ENCODE measurements at places on chromosomes 16 and 17. TPM values are rescaled to one million over a fixed set of nuclear protein-coding genes. Genes with fewer than 3 reads are reported as not detected.
A peak's percentile ranks its signal among the peaks of the same experiment; 100 is the strongest.

- no peaks in the 10 kb centered on the region for H3K36me3 ChIP-seq
- no peak for DNase-seq
- no peak overlapping the region for H3K27ac ChIP-seq
- H3K4me3 ChIP-seq: no peak overlapping the region
Observed at GRCh38 chr17:50945779-50946222, 79.6 kb upstream of the TOB1 start.

DNA sequence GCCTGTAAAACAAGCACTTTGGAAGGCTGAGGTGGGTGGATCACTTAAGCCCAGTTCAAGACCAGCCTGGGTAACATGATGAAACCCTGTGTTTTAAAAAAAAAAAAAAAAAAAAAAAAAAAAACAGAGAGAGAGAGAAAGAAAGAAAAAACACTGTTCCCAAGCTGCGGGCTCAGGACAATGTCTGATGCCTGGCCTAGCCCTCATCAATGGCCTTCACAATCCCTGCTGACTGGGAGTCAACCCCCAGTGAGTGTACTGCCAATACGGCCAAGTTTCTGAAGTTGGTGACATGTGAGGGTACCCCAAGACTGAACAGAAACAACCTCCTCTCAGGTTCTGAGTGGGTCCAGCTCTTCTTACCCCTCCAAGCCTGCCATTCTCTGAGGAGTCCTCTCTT lies 116.5 kb downstream of the ZNF778 start:
- H3K27ac ChIP-seq: peak overlapping the region; percentile 91

DNA sequence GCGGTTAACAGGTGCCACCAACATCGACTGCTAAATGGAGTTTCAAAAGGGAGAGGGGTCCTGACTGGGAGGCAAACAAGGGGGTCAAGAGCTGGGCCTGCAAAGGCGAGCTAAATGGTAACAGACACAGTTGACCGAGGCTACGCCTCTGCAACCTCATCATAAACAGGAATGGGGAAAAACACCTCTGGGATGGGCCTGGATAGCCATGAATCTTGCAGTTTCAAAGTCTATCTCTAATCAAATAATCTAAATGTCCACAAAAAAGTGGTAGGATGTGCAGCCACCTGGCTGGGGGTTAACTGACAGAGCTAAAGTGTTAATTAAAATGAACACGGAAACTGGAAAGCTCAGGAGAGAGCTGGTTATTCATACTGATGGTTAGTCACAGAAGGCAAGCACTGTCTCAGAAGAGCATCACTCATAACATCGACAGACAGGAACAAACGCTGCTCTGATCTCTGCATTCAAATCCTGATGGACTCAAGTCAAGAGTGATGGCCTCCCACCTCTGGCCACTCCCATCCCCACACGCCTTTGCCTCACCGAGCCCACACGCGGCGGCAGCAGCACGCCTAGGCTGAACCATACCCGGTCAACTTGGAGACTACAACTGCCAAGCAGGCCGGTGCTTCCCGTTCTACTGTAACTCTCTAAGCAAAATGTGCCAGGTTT lies 56.3 kb downstream of the CREBBP start:
- no peak overlapping the region for H3K4me3 ChIP-seq
- no peaks in the 10 kb centered on the region for H3K27me3 ChIP-seq
- peaks cover 40% of the 10 kb centered on the region for H3K4me1 ChIP-seq
- H3K27ac ChIP-seq: 0 out of 2 replicates have a peak overlapping the region, but pooled peaks have one; percentile 2
- no peak for DNase-seq
- H3K36me3 ChIP-seq: no peaks in the 10 kb centered on the region

- DNase-seq: no peak
- no peak overlapping the region for H3K27ac ChIP-seq
- H3K27me3 ChIP-seq: no peaks in the 10 kb centered on the region
- no peak overlapping the region for H3K4me3 ChIP-seq
- peaks cover under 1% of the 10 kb centered on the region for H3K36me3 ChIP-seq
Observed at GRCh38 chr17:54971147-54971546, 2.6 kb downstream of the STXBP4 start.

GRCh38 chr16:49696414-49697101 lies 159.4 kb downstream of the ZNF423 start:
- peaks cover 67% of the 10 kb centered on the region for H3K4me1 ChIP-seq
- H3K27me3 ChIP-seq: no peaks in the 10 kb centered on the region
- H3K4me3 ChIP-seq: no peak overlapping the region
- no peaks in the 10 kb centered on the region for H3K36me3 ChIP-seq

GRCh38 chr17:7463372-7463846 lies 16.0 kb downstream of the ZBTB4 start:
- H3K27ac ChIP-seq: no peak overlapping the region
- H3K4me3 ChIP-seq: no peak overlapping the region
- DNase-seq: no peak
- peaks cover 17% of the 10 kb centered on the region for H3K4me1 ChIP-seq

DNA sequence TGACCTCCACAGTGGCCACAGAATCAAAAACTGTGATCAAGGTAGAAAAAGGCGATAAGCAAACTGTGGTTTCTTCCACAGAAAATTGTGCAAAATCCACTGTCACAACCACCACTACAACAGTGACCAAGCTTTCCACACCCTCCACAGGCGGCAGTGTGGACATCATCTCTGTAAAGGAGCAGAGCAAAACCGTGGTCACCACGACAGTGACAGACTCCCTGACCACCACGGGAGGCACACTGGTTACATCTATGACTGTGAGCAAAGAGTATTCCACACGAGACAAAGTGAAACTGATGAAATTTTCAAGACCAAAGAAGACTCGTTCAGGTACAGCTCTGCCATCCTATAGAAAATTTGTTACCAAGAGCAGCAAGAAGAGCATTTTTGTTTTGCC lies 83.6 kb downstream of the C17orf58 start:
- H3K4me1 ChIP-seq: no peaks in the 10 kb centered on the region
- H3K27ac ChIP-seq: no peak overlapping the region
- H3K36me3 ChIP-seq: peaks cover 59% of the 10 kb centered on the region
- H3K27me3 ChIP-seq: no peaks in the 10 kb centered on the region

- H3K36me3 ChIP-seq: no peaks in the 10 kb centered on the region
- H3K4me1 ChIP-seq: peaks cover 34% of the 10 kb centered on the region
- H3K27me3 ChIP-seq: peaks cover 2% of the 10 kb centered on the region
Observed at GRCh38 chr16:66081775-66082366, 284.6 kb upstream of the CDH5 start.

GRCh38 chr17:72950242-72950931 lies 142.1 kb downstream of the SLC39A11 start:
- no peak overlapping the region for H3K4me3 ChIP-seq
- H3K27ac ChIP-seq: no peak overlapping the region
- no peaks in the 10 kb centered on the region for H3K27me3 ChIP-seq
- no peak for DNase-seq
- peaks cover 31% of the 10 kb centered on the region for H3K4me1 ChIP-seq

GRCh38 chr17:61495161-61495857 lies 43.1 kb downstream of the TBX4 start:
- no peak overlapping the region for H3K4me3 ChIP-seq
- no peak overlapping the region for H3K27ac ChIP-seq
- no peaks in the 10 kb centered on the region for H3K27me3 ChIP-seq

DNA sequence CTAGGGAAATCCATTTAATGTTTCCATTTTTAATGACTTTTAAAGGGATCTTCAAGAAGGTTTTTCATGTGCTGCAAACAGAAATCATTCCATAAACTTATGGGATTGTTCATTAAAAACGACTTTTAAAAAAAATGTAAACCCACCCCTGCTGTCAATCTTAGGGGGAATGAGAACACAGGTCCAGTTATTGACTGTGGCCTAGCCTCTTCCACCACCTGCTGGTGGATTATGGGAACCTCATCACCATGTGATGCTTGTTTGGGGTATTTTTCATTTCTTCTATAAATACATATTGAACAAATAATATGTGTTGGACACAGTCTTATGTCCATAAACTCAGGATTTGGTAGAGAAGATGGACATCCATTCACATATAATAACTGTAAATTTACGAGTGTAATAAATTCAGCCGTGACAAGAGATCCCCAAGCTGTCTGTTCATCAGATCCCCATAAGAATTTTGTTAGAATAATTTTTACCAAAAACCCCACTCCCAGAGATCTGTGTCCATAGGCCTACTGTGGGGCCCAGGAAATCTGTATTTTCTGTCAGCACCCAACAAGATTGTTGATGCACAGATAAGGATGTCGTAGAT lies 42.0 kb upstream of the TMC5 start:
- H3K27me3 ChIP-seq: no peaks in the 10 kb centered on the region
- no peak overlapping the region for H3K27ac ChIP-seq
- DNase-seq: peak; percentile 59
- no peaks in the 10 kb centered on the region for H3K4me1 ChIP-seq

GRCh38 chr16:26709175-26709574 lies 357.6 kb upstream of the C16orf82 start:
- H3K4me1 ChIP-seq: peaks cover 21% of the 10 kb centered on the region
- H3K4me3 ChIP-seq: no peak overlapping the region
- DNase-seq: peak; percentile 17
- H3K36me3 ChIP-seq: no peaks in the 10 kb centered on the region
- H3K27me3 ChIP-seq: no peaks in the 10 kb centered on the region
- no peak overlapping the region for H3K27ac ChIP-seq

GRCh38 chr17:82229698-82230608 lies 1.1 kb downstream of the SLC16A3 start:
- peaks cover 30% of the 10 kb centered on the region for H3K27me3 ChIP-seq
- H3K4me1 ChIP-seq: peaks cover 4% of the 10 kb centered on the region
- H3K4me3 ChIP-seq: peak overlapping the region; percentile 64
- DNase-seq: no peak

GRCh38 chr17:80513892-80514291 lies 30.7 kb upstream of the RPTOR start:
- no peaks in the 10 kb centered on the region for H3K4me1 ChIP-seq
- H3K27ac ChIP-seq: no peak overlapping the region
- H3K36me3 ChIP-seq: no peaks in the 10 kb centered on the region

GRCh38 chr17:76659928-76660655 lies 16.5 kb upstream of the ST6GALNAC1 start:
- H3K36me3 ChIP-seq: no peaks in the 10 kb centered on the region
- no peak overlapping the region for H3K27ac ChIP-seq
- H3K27me3 ChIP-seq: no peaks in the 10 kb centered on the region

GRCh38 chr17:50636804-50637195 lies 2.1 kb downstream of the ABCC3 start:
- no peak overlapping the region for H3K4me3 ChIP-seq
- peaks cover 8% of the 10 kb centered on the region for H3K4me1 ChIP-seq
- H3K27ac ChIP-seq: no peak overlapping the region

DNA sequence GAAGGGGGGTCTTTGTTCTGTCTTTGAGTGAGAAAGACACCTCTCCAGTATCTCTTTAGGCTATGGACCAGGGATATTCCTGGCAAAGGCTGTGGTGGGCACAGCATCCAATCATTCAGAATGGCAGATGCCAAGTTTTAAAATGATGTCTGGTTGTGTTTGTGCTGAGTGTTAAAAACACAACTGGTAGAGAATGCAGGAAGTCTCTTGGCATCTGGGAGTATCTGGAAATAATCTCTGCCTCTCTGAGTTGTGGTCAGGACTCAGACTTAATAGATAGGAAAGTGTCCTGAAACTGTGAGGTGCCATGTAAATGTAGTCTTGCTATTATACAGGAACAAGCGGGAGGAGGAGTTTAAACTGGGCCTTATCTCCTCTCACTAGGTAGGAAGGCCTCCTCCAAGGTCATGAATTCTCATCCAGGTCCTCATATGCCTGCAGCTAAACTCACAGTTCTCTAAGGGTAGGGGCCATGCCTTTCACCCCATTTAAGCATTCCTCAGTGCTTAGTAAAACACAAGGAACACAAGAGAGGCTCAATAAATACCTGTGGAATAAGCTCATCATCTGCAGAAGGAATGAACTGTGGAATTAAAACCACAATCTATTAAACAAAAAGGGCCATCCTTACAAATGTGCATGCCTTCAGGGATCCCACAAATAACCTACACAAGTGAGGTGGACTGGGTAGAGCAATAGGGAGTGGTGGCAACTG lies 317.6 kb downstream of the CBLN1 start:
- H3K36me3 ChIP-seq: peaks cover 5% of the 10 kb centered on the region
- no peak overlapping the region for H3K27ac ChIP-seq
- peaks cover 6% of the 10 kb centered on the region for H3K4me1 ChIP-seq
- peaks cover 75% of the 10 kb centered on the region for H3K27me3 ChIP-seq

DNA sequence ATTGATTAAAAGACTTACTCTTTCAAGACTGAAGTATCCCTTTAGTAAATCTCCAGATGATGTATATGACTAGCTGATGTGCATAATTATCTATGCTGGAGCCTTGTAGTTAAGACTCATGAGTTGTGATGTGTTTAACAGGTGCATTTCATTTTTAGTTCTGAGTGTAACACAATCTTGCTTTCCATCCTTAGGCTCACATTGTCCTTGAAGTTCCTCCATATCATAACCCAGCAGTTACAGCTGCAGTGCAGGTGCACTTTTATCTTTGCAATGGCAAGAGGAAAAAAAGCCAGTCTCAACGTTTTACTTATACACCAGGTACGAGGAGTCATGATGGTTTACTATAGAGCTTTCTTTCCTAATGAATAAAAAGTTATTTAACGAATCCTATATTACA lies 52.9 kb downstream of the ESRP2 start:
- H3K4me3 ChIP-seq: no peak overlapping the region
- no peaks in the 10 kb centered on the region for H3K27me3 ChIP-seq
- H3K36me3 ChIP-seq: peaks cover 52% of the 10 kb centered on the region
- H3K27ac ChIP-seq: no peak overlapping the region
- H3K4me1 ChIP-seq: no peaks in the 10 kb centered on the region

GRCh38 chr16:71345031-71345430 lies 13.5 kb upstream of the CALB2 start:
- H3K27ac ChIP-seq: no peak overlapping the region
- DNase-seq: no peak
- no peaks in the 10 kb centered on the region for H3K36me3 ChIP-seq
- no peak overlapping the region for H3K4me3 ChIP-seq

GRCh38 chr16:69922200-69922599 lies 28.9 kb upstream of the CLEC18A start:
- peaks cover 38% of the 10 kb centered on the region for H3K4me1 ChIP-seq
- no peak overlapping the region for H3K4me3 ChIP-seq

OMG gene
- total RNA-seq: not detected

C16orf96 gene
- total RNA-seq: 2.1 TPM

DRC7 gene
- total RNA-seq: not detected

RNF227 gene
- total RNA-seq: 0.83 TPM

IRX6 gene
- total RNA-seq: 0.14 TPM

NOS2 gene
- 1.4 TPM for total RNA-seq

DRC3 gene
- total RNA-seq: 0.48 TPM

SUPT6H gene
- 61.3 TPM for total RNA-seq

FOXC2 gene
- total RNA-seq: 0.18 TPM

SMIM5 gene
- not detected for total RNA-seq

ZNF469 gene
- total RNA-seq: 2.4 TPM

MYH8 gene
- not detected for total RNA-seq

TNFRSF12A gene
- total RNA-seq: 87.0 TPM

CETP gene
- not detected for total RNA-seq

CCL1 gene
- not detected for total RNA-seq

SUMO2 gene
- 650 TPM for total RNA-seq
